ENCODE measurements at places on chromosomes 11 and 22.

- peak; percentile 8 for DNase-seq
Measured at GRCh38 chr11:62394825-62395538, 23.9 kb upstream of the SCGB1A1 start.

DNA sequence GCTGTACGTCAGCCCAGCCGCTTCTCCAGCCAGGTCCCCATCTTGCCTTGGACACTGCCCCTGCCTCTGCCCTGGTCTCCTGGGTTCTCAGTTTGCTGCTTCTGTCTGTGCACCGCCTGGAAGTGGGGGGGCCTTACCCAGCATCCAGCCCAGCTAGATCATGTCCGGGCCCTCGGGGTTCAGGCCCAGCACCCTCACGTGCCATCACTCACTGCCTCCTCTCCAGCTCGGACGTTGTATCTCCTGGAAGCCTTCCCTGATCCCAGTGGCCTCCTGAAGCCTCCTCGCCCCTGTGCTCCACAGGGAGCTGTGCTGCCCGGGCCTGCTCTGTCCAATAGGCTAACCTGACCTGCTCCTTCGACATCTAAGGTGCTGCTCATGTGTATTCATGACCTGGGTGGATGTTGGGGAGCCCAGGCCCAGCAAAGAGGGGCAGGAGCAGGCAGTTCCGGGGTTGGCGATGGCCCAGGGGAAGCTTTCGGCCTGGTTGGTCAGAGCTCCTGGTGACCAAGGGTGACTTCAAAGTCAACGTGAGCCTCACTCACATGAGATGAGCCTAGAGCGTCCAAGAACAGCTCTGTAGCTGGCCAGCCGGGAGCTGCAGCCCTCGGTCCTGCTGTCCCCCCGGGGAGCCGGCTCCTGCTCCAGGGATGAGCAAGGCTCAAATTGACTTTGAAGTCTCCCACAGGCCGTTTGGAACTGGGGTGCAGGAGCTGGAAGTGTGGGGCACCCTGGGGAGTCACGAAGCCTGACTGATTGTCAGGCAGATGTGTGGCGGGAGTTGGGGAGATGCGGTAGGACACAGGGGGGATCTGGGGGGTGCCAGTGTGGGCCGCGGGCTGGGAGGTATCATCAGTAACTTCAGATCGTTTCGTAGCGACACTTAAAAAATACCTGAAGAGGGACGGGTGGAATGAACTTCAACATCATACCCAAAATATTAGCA is 5.2 kb upstream of the ASCL2 start:
- DNase-seq = no peak

GRCh38 chr11:9642894-9643293 is 21.0 kb upstream of the SWAP70 start:
- no peak for DNase-seq

GRCh38 chr11:59814021-59814420 is 3.4 kb upstream of the MRPL16 start:
- DNase-seq = no peak

DNA sequence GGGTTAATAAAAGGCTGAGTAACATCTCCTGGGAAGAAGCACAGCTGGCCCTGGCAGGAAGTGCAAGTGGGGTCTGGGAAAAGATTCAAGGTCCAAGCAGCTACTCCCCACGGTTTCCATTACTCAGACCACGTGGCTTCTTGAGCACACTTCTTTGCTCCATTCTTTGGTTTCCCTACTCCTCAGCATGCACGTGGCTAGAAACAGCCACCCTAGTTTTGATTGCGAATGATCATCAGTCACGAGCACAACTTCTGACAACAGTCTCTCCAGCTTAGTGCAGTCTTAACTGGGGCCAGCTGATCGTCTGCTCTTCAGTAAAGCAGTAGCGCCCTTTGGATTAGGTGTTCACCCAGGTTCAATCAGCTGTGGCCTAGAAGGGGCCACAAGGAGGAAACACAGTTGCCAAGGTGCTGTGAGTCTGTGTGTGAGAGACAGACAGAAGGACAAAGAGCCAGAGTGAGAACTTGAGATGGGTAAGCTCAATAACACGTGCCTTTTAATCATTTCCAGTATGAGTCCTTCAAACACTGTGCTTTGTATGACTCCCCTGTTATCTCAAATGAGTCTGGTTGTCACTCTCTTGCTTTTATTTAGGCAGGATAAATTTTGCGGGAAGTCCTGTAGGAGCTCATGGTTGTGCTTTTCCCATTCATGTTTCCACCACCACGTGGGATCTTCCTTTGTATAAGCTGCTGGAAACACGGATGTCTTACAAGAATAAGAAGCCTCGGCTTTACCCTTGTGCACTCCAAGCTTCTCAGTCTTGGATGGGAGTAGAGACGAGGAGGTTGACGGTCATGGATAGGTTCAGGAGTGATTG is 901 bp upstream of the PARVA start:
- no peak for DNase-seq

GRCh38 chr11:4066910-4067309 is 27.7 kb upstream of the RRM1 start:
- no peak for DNase-seq

GRCh38 chr11:115506954-115507675 is 2.9 kb upstream of the CADM1 start:
- DNase-seq = no peak

DNA sequence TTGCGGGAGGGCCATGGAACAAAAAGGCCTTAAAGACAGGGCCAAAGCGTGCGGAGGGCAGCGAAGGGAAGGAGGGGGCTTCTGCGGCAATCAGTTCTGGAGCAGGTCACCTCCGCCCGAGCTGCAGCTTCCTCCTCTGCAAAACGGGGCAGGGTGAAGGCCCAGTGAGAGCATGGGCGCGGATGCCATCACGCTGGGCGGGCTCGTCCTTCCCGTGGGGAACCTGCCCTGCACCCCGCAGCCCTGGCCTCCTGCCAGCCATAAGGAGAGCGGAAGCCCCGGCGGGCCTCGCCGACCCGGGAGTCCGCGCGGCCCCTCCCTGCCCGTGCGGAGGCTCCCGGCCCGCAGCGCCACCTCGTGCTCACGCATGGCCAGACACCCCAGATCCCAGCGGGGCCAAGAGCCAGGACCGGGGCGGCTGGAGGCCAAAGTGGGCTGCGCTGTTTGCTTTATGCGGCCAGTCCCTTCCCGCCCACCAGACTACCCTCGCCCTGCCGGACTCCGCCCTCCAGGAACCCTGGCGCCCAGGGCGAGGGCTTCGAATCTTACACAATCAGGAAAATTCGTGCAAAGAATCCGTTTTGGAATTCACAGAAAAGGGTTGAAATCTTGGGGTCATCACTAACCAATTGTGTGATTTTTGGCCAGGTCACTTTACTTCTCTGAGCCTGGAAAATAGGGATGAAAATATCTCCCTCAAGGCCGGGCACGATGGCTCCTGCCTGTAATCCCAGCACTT is 16.1 kb downstream of the TSKU start:
- DNase-seq = no peak

GRCh38 chr22:28128827-28129226 is 209.8 kb upstream of the PITPNB start:
- no peak for DNase-seq

DNA sequence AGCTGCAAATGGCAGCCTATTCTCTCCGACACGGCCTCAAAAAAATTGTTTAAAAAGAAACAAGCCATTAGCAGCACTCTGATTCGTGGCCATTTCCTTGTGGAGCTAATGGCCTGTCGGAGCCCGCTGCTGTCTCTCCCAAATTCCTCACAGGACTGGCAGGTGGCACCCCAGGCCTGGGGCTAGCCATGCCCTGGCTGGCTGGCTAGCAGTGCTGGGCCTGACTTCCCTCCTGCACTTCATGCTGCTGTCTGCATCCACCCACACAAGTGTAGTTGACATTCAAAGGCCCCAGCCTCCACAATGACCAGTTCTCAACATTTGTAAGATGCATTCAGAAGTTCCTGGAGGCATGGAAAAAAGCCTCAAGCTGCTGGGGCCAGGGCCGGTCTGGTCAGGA is 61.5 kb downstream of the SMCO4 start:
- DNase-seq = no peak

GRCh38 chr11:8544807-8545206 is 49.2 kb downstream of the STK33 start:
- DNase-seq = no peak

DNA sequence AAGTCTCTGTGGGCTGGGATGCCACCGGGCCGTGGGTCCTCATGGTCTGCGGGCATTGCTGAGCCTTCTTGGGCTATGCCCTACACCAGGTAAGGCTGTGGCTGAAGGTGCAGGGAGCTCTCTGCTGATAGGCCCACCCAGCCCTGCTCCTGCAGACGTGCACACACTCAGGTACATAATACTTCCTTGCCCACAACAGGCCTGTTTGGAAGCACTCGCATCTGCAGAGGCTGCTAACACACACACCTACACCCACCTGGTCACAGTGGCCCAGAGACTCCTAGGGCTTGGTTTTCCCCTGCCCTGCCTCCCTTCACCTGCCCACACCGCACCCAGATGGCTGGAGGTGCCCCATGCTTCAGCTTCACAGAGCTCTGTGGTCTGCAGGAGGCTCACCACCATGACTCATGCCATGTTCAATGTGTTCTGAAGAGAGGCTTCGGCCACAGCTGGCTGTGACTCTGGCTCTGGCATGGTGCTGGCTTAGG is 72.8 kb upstream of the KCNQ1OT1 start:
- no peak for DNase-seq

DNA sequence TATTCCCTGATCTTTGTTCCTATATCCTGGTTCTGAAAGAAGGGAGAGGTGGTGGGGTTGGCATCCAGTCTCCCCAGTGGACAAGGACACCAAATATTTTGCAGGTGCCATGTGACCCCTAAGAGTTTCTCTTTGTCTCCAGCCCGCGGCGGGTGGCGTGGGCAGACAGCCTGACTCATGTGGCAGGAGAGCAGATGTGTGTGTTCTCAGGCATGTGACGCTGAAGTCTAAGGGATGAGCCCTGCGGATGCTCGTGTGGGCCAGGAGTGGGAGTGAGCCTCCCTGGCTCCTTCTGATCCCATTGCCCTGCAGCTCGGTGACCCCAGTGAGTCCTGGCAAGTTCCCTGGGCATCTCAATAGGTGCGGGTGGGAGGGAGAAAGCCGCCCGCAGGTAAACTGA is 94.8 kb upstream of the TBCEL start:
- no peak for DNase-seq

DNA sequence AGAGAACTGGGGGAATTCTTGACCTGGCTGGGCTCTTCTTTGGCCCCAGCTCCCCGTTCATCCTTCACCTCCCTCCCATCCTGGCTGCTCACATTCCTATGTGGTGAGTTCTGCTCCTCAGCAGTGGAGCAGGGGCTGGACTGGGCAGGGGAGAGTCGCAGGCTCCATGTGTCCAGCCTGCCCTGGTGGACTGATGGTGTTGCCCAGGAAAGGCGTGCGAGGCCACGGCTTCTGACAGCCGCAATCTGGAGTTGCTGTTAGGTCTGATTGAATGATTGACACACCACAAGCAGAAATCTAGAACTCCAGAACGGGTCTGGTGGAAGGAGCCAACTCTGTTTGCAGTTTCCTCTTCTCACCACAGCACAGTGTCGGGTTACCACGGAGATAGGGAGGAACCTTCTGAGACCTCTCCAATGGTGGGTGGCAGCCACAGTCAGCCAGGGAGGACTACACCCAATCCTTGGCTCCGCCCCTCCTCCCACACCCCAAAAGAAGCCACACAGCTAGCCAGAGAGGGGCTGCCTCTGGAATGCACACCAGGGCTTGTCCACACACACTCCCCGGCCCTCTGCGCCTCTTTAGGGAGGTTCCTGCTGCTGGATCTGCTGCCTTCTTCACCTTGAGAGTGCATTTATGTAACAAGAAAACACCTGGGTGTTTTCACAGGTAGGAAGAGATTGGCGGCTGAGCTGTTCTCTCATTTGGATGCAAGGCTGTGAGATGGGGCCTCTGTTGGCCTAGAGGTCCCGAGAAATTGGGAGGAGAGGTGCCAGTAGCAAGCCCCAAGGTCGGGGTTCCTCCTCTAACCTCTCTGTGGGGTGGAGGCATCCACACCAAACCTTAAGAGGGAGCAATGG is 56.4 kb upstream of the CD44 start:
- DNase-seq = no peak

DNA sequence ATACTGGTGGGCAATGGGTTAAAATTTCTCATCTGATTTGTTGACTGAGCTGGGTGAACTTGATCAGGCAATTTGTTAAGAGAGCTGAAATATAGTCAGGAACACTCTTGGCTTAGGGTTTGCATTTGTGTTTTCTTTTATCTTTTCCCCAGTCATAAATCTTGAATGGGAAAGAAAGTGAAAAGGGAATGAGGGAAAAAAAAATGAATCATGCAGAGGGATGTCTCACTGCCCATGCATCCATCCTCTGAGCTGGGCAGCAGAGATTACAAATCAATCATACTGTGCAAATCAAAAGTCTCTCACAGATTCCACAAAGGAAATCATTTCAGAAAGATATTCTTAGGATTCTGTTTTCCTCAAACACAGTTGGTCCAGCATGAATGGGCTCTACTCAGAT is 174.2 kb upstream of the MPPED2 start:
- no peak for DNase-seq

DNA sequence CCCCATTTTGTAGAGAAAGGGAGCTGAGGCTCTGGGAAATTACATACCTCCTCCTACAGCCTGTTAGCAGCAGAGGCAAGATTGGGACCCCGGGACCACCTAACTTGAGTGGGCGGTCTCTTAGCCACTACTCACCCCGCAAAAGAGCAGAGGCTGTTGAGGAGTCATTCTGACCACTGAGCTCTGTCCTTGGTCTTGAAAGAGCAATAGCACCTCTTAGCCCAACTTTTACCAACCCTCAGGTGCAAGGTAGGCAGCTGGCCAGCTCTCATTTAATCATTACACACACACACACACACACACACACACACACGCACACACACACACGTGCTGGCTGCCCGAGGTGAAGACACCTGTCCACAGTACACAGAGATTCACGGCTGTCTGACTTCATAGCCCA is 115.8 kb upstream of the ASPHD2 start:
- no peak for DNase-seq

DNA sequence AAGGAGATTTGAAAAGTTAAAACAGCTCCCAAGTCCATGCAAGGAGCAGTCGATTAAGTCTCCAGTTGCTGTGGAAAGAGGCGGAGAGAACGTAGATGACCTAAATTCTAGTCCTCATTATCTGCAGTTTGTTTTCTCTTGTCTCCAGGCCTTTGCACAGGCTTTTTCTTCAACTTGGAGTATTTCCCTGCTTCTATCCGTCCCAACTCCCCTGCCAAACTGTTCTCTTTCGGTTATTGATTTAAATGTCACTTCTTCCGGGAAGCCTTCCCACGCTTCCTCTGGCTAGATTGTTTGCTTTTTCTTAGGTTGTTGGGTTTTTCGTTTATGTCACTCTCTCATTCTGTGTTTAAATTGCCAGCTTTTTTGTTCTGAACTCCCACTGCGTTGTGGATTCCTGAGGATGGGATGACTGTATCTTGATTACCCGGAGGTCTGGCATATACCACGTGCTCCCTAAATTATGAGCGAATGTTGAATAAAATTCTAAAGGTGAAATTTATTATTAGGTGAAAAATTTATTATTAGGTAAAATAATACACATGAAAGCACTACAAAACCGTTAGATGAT is 463 bp downstream of the TMEM126B start:
- no peak for DNase-seq

GRCh38 chr22:47452184-47452583 is 689.7 kb downstream of the TBC1D22A start:
- no peak for DNase-seq

DNA sequence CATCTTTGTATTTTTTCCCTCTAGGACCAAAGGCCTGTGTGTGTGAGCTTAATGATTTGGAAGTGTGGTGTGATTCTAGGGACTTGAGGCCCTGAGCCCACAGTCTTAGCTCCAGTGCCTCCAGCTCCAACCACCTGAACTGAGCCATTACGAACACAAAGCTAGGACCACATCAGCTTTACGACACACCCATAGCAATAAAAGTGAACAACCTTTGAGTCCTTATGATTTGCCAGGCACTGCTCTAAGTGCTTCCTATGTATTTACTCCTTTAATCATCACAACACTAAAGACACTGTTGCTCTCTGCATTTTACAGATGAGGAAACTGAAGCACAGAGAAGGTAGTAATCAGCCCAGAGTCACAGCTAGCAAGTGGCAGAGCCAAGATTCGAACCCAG is 126.4 kb downstream of the EHF start:
- DNase-seq = no peak

Data from NCI-H187 (cell line).